A549 treated with ZK216348 at 1 μM for 4 hours (cell line): ENCODE measurements at places on chromosomes 3 and 15. TPM values are rescaled to one million over a fixed set of nuclear protein-coding genes. Genes with fewer than 3 reads are reported as not detected.

The ITPKA gene
- total RNA-seq, result 2.0 to 4.3 TPM (median 3.3 TPM) in 5 replicates

The PDE12 gene
- total RNA-seq, result 12.9 to 17.6 TPM (median 13.9 TPM) in 5 replicates

The VGLL3 gene
- total RNA-seq, result 4.4 to 15.5 TPM (median 8.1 TPM) in 5 replicates

The SPPL2A gene
- total RNA-seq, result 70.1 to 104 TPM (median 93.9 TPM) in 5 replicates

The ISLR gene
- total RNA-seq, result 0.24 to 0.41 TPM (median 0.33 TPM) in 4 of 5 replicates, not detected in the other

The SLC9C1 gene
- not detected in 5 replicates for total RNA-seq

The FBXL22 gene
- total RNA-seq, result 0.17 to 0.44 TPM (median 0.22 TPM) in 5 replicates

The SERINC4 gene
- total RNA-seq, result 0.11 TPM in 1 of 5 replicates, not detected in the others

The SNX22 gene
- 0.59 to 1.1 TPM (median 0.78 TPM) in 5 replicates for total RNA-seq

The EPHA3 gene
- not detected in 5 replicates for total RNA-seq

The NOP10 gene
- total RNA-seq, result 511 to 617 TPM (median 553 TPM) in 5 replicates

The VWA5B2 gene
- total RNA-seq, result 0.29 to 0.46 TPM (median 0.38 TPM) in 5 replicates

The CLEC3B gene
- 0.22 TPM in 1 of 5 replicates, not detected in the others for total RNA-seq

The SLC12A1 gene
- not detected in 5 replicates for total RNA-seq

The TSPAN3 gene
- total RNA-seq, result 356 to 475 TPM (median 426 TPM) in 5 replicates

The CTXN2 gene
- total RNA-seq, result not detected in 5 replicates

The AP3B2 gene
- total RNA-seq, result 0.41 to 1.7 TPM (median 0.88 TPM) in 5 replicates

The SCN5A gene
- 0.54 to 1.9 TPM (median 0.88 TPM) in 5 replicates for total RNA-seq

The KNG1 gene
- total RNA-seq, result 0.09 TPM in 1 of 5 replicates, not detected in the others

The ATP13A5 gene
- not detected in 5 replicates for total RNA-seq

The TMEM212 gene
- not detected in 5 replicates for total RNA-seq

The KLHL40 gene
- total RNA-seq, result not detected in 5 replicates

The LARP6 gene
- total RNA-seq, result 51.9 to 82.2 TPM (median 81.1 TPM) in 5 replicates

The ERICH6 gene
- total RNA-seq, result not detected in 5 replicates

The ROBO2 gene
- not detected in 5 replicates for total RNA-seq

The TM4SF4 gene
- total RNA-seq, result 31.8 to 40.4 TPM (median 35.0 TPM) in 5 replicates

The ISL2 gene
- 1.8 to 4.7 TPM (median 4.0 TPM) in 5 replicates for total RNA-seq

The C3orf20 gene
- total RNA-seq, result not detected in 5 replicates

The EOMES gene
- 0.59 to 1.0 TPM (median 0.87 TPM) in 5 replicates for total RNA-seq

The TP63 gene
- 0.14 to 0.34 TPM (median 0.27 TPM) in 5 replicates for total RNA-seq

The ABTB1 gene
- 7.8 to 20.3 TPM (median 16.5 TPM) in 5 replicates for total RNA-seq

The HEG1 gene
- 5.0 to 10.0 TPM (median 7.3 TPM) in 5 replicates for total RNA-seq

The UROC1 gene
- not detected in 5 replicates for total RNA-seq

The ACTRT3 gene
- total RNA-seq, result 2.9 to 3.6 TPM (median 3.4 TPM) in 5 replicates

The TNNC1 gene
- 0.87 to 2.3 TPM (median 1.2 TPM) in 5 replicates for total RNA-seq

The TMC3 gene
- total RNA-seq, result not detected in 5 replicates

The GNAT1 gene
- 0.07 TPM in 1 of 5 replicates, not detected in the others for total RNA-seq

The DAPK2 gene
- total RNA-seq, result 2.8 to 4.9 TPM (median 4.2 TPM) in 5 replicates

The CORO2B gene
- 2.4 to 3.9 TPM (median 3.1 TPM) in 5 replicates for total RNA-seq
